Cardiac fibroblast (primary cell): ENCODE measurements at places on chromosomes 16 and 17.
A peak's percentile ranks its signal among the peaks of the same experiment; 100 is the strongest.

- DNase-seq: peak; percentile 39
These were observed 17.1 kb downstream of the PSKH1 start for GRCh38 chr16:67910158-67910557.

DNA sequence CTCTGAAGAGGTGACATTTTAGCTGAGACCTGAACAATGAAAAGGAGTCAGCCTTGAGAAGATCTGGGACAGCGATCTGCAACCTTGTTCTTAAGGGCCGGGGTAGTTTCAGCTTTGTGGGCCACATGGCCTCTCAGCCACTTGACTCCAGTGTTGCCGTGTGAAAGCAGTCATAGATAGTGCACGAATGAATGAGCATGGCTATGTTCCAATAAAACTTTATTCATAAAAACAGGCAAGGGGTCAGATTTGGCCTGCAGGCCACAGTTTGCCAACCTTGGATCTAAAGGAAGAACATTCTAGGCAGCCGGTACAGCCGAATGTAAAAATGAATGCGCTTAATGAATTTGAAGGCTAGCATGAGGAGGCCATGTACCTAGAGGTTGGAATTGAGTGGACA is 83.5 kb downstream of the ABCC6 start:
- DNase-seq: no peak

DNA sequence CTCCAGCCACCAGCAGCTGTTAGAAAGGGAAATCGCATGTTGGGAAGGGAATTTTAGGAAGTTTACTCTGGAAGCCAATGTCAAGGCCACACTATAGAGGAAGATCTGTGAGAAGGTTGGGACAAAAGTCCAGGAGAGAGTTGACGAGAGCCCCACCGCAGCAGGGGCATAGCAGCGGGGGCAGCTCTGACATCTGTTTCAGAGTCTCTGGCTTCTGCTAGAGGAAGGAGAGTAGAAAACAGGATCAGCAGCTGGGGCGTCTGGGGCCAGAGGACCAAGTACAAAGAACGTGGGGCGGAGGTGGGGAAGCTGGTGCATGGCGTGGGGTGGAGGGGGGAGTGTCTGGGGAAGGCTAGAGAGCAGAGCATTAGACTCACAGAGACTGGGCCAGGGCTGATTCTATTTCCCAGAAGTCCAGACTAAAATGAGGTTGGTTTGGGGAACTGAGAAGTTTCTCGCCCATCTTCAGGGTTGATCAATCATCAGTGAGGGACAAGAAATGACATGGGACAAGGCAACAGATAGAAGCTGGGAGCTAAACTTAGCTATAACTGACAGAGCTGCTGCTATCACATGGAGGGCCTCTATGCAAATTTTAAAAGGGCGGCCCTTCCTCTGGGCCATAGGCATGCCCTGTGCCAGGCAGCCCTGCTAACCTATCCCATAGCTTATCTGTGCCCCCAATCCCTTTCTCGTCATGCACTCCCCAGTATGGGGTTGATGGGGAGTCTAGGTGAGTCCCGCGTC is 1.2 kb downstream of the RABEP2 start:
- no peak for DNase-seq

DNA sequence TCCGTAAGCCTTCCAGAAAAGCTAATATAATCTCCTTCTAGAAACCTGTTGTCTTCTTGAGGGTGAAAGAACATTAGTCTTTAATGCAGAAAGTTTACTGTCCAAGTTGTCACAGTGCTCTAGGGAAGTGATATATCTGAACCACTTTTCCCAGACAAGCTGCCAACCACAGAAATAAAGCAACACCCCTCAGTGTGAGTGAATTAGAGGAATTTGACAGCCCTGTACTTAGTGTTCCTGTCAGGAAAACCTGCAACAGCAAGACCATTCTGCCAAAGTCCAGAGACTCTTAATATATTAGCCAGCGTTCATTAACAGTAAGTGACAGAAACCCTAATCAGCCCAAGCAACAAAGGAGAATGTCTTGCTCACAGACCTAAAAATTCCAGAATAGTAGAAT is 137.7 kb downstream of the KATNIP start:
- DNase-seq: peak; percentile 11

GRCh38 chr16:69166221-69166833 is 20.6 kb upstream of the SNTB2 start:
- peak; percentile 26 for DNase-seq

- no peak for DNase-seq
These were observed 15.0 kb upstream of the MPHOSPH6 start for GRCh38 chr16:82185012-82185411.

DNA sequence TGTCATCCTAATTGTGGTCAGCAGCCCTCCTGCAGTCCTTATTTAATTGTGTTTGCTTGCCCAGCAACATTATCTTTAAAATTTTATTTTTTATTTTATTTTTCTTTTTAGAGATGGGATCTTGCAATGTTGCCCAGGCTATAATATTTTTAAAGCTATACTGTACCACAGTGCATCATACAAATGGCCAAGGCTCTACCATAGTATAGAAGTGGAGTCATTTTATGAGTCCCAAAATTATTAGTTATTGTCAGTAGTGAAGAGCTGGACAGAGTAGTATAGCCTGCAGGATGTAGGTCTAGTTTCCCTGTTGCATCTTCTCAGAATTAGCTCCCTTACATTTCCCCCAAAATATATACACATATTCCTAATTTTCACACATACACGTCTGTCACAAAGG is 44.1 kb downstream of the GAN start:
- DNase-seq: no peak

DNA sequence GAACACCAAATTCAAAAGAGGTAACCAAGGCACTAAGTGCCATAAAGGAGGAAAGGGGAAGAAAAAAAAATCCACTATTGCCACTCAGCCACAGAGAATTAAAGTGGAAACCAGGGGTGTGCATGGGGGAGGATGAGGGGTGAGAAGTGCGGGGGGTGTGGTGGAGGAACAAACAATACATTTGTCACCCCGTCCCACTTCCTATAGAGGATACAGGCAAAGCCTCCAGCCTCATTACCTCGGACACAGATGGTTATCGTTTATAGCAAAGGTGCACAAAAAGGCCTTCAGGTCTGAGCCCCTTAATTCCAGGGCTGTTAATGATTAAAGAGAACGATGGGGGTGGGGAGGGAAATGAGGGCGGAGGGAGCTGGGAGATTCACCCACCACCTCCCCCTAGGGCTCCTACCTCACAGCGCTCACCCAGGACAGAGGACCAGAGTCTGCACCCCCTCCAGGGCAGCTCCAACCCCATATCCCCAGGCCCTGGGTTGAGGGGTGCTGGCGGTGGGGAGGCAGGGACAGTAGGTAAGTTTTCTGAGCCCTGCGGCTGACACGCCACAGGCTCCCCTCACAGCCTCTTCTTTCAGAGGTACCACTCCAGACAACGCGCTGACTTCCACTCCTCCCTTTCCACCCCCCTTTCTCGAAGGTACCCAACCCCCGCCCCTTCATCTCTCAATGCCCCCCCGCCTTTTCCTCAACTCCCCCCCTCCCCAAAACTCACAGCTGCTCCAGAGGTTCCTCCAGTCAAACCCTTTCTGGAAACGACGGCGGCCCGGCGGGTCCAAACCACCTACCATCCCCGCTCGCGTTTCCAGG is 470 bp downstream of the DCUN1D3 start:
- no peak for DNase-seq

DNA sequence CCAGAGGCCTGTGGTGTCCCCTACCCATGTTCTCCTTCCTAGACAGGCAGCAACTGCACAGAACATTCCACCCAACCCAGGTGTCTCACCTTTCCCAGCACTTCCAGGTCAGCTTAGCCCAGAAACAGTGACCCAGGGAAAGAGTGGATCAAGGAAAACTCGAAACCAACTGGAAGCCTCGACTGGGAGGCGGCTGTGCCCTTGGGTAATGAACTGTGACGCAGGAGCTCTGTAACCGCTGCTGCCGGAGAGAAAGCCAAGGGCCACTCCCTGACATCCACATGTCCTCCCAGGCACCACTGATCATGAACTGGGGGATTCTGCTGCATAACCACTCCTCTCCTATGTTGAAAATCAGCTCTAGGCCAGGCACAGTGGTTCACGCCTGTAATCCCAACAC is 34.4 kb downstream of the WDR59 start:
- no peak for DNase-seq

DNA sequence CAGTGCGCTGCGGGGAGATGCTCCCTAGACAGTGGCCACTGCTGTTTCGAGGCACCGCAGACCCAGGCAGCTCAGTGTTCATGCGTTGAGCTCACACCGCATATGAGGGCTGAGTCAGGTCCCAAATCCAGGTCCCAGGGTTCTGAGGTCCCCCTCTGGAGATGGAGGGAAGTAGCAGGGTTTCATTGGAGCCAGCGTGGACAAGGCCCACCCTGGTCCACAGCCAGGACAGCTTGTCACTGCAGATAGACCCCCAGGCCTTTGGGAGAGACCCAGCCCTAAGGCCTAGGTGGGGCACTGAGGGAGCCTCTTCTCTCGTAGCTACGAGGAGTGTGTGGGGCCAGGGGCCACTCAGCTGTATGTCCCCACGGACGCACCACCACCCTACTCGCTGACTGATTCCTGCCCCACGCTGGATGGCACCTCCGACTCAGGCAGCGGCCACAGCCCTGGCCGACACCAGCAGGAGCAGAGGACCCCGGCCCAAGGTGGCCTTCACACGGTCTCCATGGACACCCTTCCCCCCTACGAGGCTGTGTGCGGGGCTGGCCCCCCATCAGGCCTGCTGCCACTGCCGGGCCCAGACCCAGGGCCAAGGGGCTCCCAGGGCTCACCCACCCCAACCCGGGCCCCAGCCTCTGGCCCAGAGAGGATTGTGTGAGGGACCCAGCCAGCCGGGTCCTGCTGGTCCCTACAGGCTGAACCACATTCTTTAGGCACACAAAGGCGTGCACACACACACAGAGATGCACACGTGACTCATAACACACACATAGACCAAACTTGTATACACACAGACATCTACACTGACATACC is 53.4 kb downstream of the BEAN1 start:
- no peak for DNase-seq

DNA sequence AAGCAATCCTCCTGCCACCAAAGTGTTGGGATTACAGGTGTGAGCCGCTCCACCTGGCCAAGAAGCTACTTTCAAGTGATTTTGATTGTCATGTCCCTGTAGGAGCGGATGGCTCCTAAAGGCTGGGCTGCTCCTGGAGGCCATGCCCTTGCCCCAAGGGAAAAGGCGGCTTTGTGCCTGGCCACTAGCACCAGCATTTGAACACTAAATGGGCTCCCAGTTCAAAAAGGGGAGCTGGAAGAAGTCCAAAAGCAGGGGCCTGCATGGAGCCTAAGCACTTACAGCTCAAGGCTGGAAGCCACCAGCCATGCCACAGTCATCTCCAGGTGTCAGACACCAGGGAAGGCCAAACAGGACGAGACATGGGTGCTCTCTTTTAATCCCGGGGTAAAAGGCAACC is 26.8 kb downstream of the SPHK1 start:
- DNase-seq: no peak

GRCh38 chr17:1122533-1123392 is 57.0 kb downstream of the ABR start:
- peak; percentile 81 for DNase-seq

- DNase-seq: no peak
These were observed 73.8 kb upstream of the HNF1B start for GRCh38 chr17:37818689-37819088.

DNA sequence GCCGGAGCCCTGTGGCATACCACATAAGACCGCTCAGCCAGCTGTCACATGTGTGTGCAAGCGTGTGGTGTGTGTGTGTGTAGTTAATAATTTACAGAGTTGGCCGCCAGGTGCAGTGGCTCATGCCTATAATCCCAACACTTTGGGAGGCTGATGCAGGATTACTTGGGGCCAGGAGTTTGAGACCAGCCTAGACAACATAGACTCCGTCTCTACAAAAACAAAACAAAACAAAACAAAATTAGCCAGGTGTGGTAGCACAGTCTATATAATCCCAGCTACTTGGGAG is 20.4 kb downstream of the SOCS1 start:
- DNase-seq: no peak

DNA sequence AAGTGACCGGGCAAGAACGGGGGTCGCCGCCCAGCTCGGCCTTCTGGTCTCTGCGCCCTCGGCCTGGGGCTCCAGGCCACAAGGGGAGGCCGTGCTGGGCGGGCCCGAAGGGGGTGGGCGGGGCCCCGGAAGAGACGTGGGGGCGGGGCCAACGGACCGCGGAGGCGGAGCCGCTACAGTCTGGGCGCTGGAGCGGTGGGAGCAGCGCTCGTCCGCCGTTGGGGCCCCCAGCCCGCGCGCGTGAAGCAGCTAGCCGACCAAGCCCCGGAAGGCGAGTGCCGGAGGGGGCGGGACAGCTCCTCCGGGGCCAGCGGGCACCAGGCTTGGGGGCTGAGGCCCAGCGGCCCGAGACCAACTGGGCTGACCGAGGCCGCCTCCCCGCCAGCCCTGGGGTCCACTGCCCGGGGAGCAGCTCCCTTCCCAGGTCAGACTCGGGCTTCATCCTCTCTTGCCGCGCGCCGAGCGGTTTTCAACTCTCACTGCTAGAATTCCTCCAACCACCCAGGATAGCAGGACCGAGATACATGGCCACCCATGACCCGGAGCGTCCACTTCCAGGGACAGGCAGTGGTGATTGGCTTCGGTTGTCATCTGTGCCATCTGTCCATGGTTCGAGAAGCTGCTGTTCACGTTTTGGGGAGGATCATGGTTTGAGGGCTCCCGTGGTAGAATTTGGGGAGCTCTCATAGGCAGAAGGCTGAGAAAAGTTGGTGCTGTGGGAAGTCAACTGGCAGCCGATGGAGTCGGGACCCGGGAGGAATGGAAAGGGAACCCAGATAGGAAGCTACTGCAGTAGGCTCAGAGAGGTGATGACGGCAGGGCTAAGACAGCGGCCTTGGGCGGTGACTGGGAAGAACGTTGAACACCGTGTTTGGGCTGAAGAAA is 44.6 kb upstream of the LCMT1 start:
- peak; percentile 72 for DNase-seq

GRCh38 chr16:56190048-56190676 is 1.1 kb upstream of the GNAO1 start:
- DNase-seq: no peak

DNA sequence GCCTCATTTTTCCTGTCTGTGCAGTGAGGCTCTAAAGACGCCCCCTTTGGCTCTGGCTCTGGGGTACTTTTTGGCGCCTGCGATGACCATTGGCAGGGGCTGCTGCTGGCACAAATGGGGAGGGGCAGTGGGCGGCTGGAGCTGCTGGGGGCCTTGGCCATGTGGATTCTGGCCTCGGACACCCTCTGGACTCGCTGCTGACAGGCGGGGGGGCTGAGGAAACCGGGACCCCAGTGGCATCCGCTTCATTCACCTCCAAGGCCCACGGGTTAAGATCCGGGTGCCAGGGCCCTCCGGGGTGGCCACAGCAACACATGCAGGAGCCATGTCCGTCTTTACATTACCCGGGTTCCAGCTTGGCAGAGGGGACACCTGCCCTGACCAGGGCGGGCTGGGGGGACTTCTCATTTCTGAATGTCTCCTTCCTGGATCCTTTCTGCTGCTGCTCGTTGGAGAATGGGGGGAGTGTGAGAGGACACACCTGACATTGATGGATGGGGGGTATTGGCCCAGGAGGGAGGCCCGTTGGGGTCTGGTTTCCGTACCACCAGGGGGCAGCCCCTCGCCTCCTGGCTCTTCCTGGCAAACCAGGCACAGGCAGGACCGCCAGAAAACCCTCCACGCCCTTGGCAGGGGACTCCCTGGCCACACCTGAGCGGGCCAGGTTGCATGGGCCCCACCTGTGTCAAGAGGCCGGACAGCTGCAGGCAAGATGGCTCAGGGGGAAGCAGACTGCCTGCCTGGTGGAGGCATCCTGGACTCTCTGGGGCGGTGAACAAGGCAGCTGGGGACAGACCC is 21.8 kb downstream of the GSE1 start:
- DNase-seq: no peak

GRCh38 chr17:48543107-48543853 is 1.6 kb downstream of the HOXB2 start:
- DNase-seq: peak; percentile 77

- no peak for DNase-seq
These were observed 164.7 kb upstream of the CACNG5 start for GRCh38 chr17:66670206-66670605.

- peak; percentile 49 for DNase-seq
These were observed 46.1 kb upstream of the MSI2 start for GRCh38 chr17:57210224-57210553.
